Activated CD8-positive, alpha-beta T cell treated with anti-CD3 and anti-CD28 coated beads for 36 hours (primary cell): ENCODE measurements at places on chromosomes 1 and 21. TPM values are rescaled to one million over a fixed set of nuclear protein-coding genes. Genes with fewer than 3 reads are reported as not detected.

DNA sequence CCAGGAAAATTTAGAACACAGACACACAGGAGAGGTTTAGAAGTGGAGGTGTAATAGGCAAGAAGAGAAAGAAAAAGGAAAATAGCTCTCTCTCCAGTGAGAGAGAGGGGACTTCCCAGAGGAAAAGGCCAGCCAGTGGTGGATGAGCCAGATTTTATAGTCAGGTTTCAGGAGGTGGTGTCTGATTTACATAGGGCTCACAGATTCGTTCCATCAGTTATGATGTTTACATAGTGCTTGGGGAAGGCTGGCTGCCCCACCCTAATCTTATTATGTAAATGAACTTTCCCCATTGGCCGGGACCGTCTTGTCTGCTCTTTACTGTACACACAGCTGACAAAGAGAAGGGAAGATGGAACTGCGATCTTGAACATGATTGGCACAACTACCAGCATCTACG, 797.3 kb downstream of the PLA2G4A start:
- DNase-seq = no peak

- peak; percentile 88 for DNase-seq
Measured at GRCh38 chr1:205286335-205286950, 35.1 kb downstream of the NUAK2 start.

DNA sequence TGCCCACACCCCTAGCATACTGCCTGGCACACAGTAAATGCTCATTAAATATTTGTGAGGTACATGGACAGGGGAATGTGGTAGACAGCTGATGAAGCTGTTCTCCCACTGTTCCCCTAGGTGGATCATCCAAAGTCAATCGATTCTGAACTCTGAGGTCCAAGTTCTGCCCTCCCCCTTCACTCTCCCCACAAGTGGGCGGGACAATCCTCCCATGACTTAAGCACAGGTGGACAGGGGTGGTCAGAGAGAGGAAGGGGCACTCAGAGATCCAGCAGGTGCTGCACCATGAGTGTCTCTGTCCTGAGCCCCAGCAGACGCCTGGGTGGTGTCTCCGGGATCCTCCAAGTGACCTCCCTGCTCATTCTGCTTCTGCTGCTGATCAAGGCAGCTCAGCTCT, at the start of gene CYP4A22:
CYP4A22 (plus strand) TSS at position 244 of the 400 bp plus-strand sequence; CDS start at position 289, 45 bp downstream.
- no peak for DNase-seq

- DNase-seq = no peak
Measured at GRCh38 chr1:166876540-166876838, 425 bp upstream of the TADA1 start.

Gene CD160
- 16.9 TPM for total RNA-seq

DNA sequence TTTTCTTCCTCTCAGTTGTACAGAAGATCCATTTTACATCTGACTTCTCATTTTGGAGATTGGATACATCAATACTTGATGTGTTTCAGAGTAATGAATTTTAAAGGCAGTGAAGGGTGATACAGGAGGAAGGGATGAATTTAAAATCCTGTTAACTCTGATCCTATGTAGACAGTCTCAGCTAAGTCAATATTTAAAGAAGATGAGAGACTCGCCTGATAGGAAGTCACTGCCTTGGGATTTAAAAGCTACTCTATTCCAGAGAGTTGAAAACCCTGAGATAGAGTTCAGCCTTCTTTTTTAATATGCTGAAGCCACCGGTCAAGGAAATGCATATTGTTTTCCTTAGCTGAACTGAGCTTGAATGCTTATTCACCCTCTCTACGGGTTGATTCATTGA, 42.7 kb downstream of the HUNK start:
- DNase-seq = no peak

Gene NPHP4
- total RNA-seq = 16.8 TPM

- DNase-seq = no peak
Measured at GRCh38 chr1:163436140-163436812, 114.5 kb downstream of the NUF2 start.

DNA sequence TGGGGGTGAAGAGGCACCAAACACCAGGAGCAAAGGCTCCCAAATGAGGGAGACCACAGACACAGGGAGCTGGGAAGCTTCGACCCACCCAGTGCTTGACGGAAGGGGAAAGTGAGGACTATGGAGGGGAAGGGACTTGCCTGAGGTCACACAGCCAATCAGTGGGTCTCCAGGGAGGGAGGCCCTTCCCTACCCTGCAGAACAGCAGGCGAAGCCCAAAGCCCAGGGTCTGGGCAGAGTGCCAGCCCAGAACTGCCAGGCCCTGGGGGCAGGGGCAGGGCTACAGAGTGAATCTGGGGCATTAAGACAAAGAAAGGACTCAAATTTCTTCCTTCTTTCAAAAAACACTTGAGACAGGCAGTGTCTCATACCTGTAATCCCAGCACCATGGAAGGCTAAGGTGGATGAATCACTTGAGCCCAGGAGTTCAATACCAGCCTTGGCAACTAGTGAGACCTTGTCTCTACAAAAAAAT, 45.5 kb upstream of the ECE1 start:
- no peak for DNase-seq

GRCh38 chr1:113652771-113653170, 106.5 kb downstream of the PHTF1 start:
- DNase-seq = no peak

Gene SYNC
- not detected for total RNA-seq

Gene RPL22
- total RNA-seq = 473 TPM

- DNase-seq = no peak
Measured at GRCh38 chr1:2346691-2347408, 44.5 kb downstream of the MORN1 start.

DNA sequence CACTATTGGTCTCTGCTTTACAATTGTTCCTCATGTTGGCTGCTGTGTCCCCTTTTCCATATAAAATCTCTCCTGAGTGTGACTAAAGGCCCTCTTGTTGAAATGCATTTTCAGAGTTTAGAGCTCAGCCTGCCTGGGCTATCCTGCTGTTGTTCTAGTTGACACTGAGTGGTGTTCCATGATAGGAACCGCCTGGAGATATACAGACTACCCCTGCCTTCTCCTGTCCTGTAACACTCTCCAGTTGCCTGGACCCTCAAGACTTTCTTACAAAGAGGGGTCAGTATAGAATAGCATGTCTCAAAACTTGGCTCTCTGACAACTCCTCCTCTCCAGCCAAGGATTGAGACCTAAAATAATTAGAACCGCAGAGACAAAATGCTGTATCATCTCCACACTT, 152.0 kb upstream of the POU3F1 start:
- DNase-seq = no peak

DNA sequence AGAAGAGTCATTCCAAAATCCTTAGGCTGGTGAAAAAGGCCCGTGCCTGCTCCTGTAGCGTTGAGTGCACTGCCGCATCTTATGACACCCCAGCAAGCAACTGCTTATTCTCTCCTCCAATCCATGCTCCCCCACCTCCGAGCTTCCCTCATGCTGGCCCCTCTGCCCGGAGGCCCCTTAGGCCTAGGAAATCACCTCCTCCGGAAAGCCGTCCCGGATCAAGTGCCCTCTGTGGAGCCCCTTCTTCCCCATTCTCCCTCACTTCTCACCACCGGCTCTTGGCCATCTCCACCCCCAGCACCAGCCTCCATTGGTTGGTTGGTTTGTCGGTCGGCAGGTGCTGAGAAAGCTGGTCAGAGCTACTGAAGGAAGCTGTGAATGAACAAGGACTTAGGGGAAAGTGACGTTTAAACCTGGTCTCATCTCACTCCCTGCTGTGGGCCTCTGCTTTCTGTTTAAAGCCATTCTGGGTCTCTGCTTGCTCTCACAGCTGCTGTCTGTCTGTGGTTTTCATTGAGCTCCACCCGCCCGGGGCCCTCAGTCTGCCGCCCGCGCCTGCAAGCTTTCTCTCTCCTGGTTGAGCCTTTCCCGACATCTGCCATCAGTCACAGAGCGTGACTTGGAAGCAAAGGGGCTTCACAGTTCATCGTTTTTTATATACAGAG, 122.2 kb downstream of the KCNN3 start:
- peak; percentile 78 for DNase-seq

- peak; percentile 72 for DNase-seq
Measured at GRCh38 chr1:154546264-154547063, 12.0 kb downstream of the UBE2Q1 start.

DNA sequence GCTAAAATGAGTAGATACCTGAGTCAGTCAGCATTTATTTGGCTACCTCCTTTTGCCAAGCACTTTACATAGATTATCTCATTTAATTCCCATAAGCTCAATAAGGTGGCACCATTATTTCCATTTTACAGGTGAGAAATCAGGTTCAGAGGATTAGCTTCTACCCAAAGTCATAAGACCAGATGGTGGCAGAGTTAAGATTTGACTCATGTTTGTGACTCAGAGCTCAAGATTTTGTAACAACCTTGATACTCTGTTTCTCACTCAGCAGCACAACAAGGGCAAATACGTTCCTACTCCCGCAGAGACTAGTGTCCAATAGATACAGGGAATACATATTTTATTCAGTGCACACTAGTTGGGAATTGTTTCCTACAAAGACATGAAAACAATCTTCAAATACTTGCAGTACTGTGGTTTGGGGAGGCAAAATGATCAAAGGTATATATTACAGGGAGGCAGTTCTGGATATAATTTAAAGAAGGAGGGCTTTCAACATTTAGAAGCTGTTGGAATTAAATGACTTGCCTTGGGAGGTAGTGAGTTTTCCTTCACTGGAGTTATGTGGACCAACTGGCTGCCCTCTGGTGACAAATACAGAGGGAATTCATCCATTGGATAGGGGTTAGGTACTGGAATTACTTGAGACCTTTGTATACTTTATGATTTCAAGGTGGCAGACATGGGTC, 3.6 kb downstream of the LEPR start:
- peak; percentile 29 for DNase-seq

Gene TTLL7
- total RNA-seq = 1.4 TPM

Gene CDK18
- total RNA-seq = 10.4 TPM

Gene AMY2A
- not detected for total RNA-seq

Gene TSPAN1
- not detected for total RNA-seq

DNA sequence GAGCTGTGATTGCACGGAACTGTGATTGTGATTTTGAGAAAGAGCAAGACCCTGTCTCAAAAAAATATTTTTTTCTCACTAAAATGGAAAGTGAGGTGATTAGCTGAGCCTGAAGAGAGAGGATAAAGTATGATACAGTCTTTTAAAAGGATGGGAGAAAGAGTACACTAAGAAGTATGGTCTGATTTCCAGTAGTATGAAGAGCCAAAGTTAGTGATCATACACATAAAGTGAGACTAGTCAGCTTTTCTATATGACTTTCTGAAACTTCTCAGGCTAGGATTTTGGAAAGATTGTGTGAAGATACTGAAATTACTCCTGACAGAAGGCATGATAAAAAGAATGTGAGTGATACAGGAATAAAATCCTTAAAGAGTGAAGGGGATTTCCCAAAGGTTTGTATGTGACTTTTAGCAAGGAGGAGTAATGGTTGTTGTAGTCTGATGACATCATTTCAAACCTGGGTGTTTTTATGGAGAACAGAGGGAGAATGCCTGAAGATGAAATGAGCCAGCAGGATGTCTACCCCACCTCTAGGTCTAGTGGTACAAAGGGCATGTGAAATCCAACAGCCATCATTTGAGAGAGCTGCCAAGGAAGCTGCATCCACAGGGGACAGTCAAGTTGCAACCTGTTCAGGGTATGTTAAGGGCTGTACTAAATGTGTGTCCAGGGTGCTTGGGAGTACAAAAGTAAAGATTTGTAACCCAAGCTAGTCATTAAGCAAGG, 157.7 kb downstream of the PIK3R3 start:
- DNase-seq = no peak

GRCh38 chr1:159987186-159987585, 33.1 kb upstream of the SLAMF9 start:
- no peak for DNase-seq

- DNase-seq = no peak
Measured at GRCh38 chr1:202709276-202710041, 795 bp downstream of the SYT2 start.

Gene PLPPR4
- total RNA-seq = not detected

GRCh38 chr1:176517484-176517883, 54.5 kb downstream of the PAPPA2 start:
- peak; percentile 16 for DNase-seq

Gene KCNA2
- total RNA-seq = 0.02 TPM

DNA sequence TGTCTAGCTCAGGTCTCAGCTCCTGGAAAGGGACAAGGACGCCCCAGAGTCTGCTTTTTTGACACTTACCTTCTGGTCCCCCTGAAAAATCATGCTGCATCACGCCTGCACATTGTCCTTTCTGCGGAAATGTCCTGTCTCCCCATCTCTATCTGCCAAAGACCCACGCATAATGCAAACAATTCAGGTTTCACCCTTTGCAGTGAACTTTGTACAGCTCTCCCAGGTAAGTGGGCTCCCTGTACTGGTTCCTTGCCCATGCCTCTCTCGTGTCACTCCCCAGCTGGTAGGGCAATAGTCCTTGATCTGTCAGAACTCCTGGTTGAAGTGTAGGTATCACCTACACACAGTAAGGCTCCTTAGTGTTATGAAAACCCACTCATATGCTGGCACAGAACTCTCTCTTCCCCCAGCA, 102.9 kb upstream of the IRF2BP2 start:
- DNase-seq = no peak

Gene FAM72B
- 28.6 TPM for total RNA-seq

DNA sequence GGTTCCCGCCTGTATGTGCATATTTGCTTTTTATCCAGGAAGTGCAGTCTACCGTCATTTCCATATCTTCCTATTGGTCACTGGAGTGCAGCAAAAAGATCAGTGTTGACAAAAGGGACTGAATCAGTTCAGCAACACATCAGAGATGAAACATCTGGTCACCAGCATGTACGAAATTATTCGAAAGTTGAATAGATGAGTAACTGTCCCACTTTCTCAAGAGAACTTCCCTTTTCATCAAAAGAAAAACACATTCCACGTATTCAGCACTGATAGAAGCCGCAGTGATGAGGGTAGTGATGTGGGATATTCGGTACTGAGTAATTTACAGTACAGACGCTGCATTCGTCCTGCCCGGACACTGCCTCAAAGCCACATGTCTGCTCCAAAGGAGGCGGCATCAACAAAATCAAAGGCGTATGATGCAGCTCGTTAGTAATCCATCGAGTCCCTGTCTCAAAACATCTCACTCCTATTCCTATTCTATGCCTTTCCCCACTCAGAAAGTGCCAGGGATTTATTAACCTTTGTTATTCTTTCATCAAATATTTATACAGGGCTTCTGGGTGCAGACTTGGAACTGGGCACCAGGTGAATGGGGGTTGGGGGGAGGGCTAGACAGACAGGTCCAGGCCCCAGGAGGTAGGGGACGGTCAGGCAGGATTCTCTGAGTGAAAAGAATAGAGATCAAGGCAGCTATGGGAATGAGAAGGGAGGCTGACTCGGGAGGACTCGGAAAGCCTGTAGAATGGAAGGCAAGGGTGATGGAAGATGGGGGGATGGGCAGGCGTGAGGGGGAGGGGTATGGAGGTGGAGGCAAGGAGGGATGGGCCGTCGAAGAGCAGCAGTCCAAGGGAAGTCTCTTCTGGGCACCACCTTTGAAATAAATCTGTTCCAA, 79.5 kb upstream of the SLC45A1 start:
- DNase-seq = no peak
